ENCODE measurements at places on chromosomes 1 and 21. TPM values are rescaled to one million over a fixed set of nuclear protein-coding genes. Genes with fewer than 3 reads are reported as not detected.

- DNase-seq = no peak
Observed at GRCh38 chr1:227803933-227804332, 11.5 kb upstream of the PRSS38 start.

- no peak for DNase-seq
Observed at GRCh38 chr1:180083164-180083563, 71.5 kb upstream of the QSOX1 start.

DNA sequence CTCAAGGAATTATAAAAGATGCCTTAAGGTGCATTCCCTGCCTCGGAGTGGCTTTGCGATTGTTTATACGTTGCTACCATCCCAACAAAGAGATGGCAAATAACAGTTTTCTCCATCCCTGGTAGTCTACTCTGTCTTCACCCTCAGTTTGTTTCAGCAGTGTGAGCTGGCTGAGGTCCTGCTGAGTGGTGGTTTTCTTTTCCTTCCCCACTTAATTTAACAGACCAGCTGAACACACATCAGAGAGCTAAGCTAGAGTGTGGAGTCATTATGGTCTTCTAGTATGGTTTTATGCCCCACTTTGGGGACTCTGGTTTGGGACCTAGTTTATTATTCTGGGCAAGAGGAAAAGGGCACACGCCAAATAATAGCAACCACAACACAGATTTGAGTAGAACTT is 2.2 kb downstream of the PIGV start:
- no peak for DNase-seq

GRCh38 chr1:179550746-179551682 is 24.7 kb downstream of the NPHS2 start:
- no peak for DNase-seq

GRCh38 chr1:58786184-58786926 is 2.5 kb upstream of the JUN start:
- DNase-seq = no peak

DNA sequence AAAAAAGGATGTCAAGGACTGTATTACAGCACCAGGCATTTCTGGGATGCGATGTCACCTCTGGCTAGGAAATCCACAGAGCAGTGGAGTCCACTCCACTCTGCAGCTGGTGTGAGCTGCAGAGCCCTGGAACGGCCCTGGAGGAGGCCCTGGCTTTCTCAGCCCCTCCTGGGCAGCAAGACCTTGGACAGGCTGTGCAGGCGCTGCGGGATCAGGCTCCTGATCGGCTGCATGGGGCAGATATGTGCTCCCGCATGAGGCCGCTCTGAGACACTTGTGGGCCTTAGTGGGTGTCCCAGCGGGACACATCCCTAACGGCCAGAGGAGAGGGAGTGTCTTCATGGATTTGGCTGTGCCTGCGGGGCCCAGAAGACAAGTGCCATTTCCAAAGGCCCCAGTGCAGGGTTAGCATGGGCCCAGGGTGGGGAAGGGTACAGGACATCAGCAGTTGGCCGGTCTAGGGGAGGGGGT is 6.2 kb downstream of the DNMT3L start:
- DNase-seq = no peak

DNA sequence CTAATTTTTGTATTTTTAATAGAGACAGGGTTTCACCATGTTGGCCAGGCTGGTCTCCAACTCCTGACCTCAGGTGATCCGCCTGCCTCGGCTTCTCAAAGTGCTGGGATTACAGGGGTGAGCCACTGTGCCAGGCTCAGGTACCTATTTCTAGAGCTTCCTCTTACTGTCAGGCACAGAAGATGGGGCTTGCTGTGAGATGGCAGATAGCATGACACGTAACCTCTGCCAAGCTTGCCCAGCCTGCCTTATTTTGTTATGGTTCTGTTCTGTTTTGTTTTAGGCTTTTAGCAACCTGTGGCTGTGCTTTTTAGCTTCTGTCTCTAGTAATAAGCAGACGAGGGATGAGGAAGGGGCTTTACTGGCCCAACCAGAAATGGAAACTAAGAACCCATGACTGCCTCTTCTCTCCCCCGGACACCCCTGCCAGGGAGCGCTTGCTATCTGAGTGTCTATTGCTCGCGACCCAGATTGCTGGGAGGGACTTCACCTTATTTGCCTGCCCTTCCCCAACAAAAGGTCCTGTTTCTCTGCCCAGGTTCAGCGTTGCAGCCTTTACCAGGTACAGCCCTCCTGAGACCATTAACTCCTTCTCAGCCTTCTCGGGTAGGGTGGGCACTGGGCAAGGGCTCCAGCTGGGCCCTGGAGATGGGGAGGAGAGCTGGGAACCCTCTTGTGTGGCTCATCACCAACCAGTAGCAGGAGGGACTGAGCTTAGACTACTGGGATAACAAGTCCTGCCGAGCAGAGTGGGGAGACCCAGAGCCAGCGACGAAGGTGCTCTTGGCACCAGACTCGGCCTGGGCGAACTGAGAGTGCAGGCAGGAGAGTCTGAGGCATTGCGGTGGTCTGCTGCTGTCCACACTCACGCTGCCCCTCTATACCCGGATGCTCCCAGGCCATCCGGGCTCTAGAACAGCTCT is 13.5 kb upstream of the LGR6 start:
- no peak for DNase-seq

DNA sequence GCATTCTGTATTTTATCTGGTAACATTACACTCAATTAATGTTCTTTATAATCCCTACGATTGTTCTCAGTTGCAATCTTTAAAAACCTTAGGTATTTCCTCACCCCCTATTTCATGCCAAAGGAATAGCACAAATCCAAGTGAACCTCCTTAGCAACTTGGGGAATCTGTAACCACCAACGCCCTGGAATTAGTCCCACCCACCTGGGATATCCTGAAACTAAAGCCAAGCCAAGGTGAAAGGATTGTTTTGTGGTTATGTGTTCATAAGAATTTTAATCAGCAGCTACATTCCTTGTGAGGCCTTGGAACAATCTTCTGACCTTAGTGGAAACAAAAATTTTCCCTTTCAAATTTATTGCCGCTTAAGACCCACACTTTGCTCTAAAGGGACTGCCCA is 908.7 kb downstream of the TTLL7 start:
- no peak for DNase-seq

DNA sequence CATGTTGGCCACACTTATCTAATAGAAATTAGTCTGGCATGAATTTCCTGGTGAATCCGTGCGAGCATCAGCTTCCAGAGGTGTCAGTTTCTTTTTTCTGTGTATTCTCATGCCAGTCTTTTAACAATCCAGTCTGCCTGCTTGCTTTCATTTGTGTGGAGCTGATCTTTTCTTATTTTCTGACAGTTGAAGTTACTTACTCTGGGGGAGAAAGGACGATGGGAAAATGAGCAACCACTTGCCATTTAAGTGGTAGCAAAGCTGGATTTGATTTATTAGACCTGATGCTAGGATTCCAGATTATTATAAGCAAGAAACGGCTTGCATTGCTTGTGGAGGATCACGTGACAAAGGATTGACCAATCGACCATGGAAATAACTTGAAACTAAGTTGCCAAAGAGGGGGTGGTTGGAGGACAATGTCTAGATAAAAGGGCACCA is 24.3 kb upstream of the APP start:
- DNase-seq = no peak

GRCh38 chr1:36115200-36115669 is 9.8 kb downstream of the COL8A2 start:
- no peak for DNase-seq

- DNase-seq = peak; percentile 87
Observed at GRCh38 chr21:42187976-42188653, 30.8 kb upstream of the ABCG1 start.

DNA sequence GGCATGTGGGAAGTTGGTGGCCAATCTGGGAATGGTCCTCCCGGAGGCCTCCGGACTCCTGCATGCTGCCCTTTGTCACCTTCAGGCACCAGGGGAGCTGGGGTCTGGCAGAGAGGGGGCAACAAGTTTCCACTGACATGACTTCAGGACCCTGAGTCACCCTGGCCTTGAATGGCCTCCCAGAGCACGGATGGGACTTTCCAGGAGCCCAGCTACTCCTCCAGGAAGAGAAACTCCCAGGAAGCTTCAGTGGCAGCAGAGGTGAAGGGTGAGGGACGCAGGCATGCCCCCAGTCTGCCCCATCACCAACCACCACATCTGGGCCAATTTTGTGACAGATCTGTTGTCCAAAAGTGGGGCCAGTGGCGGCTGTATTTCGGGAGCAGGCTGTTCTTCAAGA is 55.9 kb upstream of the WASF2 start:
- no peak for DNase-seq

DNA sequence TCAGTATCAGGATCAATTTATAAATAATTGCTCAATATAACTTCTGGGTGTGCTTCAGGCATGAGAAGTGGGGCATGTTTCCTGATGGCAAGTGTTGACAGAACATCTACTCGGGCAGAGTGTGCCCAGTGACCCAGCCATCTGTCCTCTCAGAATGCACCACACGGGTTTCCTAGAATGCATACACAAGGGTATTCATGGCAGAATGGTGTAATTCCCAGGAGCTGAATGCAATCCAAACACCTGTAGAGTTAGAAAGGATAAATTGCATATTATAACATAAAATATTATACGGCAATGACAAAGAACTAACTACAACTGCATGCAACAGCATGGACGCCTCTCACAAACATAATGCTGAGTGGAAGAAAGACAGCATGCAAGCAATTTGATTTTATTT is 391.9 kb downstream of the SIPA1L2 start:
- DNase-seq = no peak

GRCh38 chr1:89309828-89310227 is 37.2 kb upstream of the GBP5 start:
- no peak for DNase-seq

DNA sequence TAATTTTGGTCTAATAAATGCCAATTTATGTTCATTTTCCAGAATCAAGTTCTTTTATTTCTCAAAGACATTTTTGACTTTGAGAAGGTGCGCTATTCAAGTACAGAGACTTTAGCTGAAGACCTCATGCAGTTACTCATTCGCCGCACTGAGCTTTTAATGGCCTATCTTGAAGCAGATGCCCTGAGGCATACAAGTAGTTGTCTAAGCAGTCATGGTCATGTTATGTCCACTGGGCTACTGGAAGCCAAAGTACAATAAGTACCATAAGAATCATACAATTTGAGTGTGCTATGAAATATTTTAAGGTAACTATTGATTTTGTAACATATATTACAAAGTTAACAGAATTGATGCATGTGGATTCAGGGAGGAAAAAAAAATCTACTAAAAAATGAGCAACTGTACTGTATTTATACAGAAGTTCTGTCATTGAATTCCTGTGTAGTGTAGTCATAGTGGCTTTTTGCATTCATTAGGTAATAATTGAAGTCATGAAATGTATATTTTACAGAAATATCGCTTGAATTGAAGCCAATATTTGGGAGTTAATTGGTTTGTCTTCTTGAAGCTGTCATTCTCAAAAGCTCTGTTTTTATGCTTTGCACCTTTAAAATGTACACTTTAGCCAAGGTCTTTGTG is 13.5 kb upstream of the NEXN start:
- no peak for DNase-seq

DNA sequence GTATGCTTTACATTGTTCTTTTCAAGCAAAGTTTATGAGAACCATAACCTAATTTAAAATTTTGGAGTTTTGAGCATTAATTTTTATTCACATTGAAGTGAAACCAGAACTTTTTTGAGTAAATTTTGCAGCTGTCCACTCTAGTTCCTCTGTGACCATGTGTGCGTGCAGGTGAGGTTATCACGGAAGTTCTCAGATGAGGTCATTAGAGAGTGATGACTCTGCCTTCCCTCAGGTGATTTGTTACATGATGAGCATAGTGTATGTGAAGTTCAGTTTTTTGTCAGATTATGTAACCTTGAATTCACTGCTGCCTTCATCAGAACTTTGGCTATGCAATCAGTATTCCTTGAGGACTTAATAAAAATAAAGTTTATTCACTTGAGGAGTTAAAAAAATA is 828.2 kb downstream of the ADGRL2 start:
- no peak for DNase-seq

DNA sequence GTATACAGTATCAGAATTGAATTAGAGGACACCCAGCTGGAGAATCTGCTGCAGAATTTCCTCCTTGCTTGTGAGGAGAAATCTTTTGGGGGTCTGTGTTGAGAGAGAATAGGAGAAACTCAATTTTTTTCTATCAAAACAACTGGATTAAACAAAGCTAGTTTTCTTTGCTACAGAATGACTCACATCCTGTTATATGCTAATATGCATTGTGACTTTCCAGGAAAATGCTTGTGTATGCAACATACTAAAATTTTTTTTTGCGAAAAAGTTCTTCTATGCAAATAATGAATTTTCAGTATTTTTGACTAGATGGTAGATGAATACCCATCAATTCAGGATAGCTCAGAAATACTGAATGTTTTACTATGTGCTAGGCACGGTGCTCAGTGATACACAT is 2.2 kb downstream of the VAMP4 start:
- no peak for DNase-seq

DNA sequence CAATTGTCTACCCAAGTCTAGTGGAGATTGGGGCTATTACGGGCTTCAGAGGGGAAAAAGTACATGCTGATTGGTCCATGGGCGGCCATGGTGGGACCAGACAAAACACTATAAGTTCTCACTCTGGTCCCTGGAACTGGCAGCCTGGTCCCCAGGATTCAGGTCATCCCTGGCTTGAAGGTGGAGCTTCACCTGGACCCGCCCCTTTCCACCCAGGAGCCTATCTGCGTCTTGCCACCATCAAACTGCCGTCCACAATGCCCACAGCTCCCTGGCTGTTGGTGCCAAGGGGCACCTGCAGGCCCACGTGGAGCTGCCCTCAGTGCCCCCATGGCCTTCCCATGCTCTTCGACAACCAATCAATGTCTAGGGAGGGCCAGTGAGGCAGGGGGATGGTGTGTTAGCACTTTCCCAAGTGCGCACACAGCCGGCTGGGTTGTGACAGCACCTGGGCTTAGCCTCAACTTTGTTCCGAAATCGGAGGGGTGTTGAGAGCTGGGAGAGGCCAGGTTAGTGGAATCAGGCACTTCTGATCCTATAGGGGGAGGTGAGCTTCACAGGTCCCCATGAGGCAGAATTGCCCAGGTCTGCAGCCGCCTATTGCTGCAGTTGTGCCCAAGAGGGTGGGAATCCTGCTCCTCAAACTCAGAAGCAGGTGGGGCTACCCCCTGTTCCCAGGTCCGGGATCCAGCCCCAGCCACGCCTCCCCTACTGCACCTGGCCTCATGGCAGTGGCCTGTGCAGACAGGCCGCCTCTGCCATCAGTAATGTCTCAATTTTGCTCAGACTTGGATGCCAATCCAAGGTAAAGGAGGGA is 1369.4 kb upstream of the PRMT6 start:
- no peak for DNase-seq

GRCh38 chr1:153642161-153642560 is 8.3 kb downstream of the CHTOP start:
- DNase-seq = no peak

GRCh38 chr1:97621955-97622354 is 298.9 kb downstream of the DPYD start:
- no peak for DNase-seq

The POU3F1 gene
- total RNA-seq = 0.09 TPM

The MAN1C1 gene
- 9.7 TPM for total RNA-seq

The RHEX gene
- total RNA-seq = 3.6 TPM

The REN gene
- 0.66 TPM for total RNA-seq

The C1orf210 gene
- total RNA-seq = 0.66 TPM

The KRTAP11-1 gene
- total RNA-seq = 0.09 TPM

The ARHGEF11 gene
- total RNA-seq = 4.5 TPM

The TTC34 gene
- total RNA-seq = 0.09 TPM

The INSRR gene
- 0.33 TPM for total RNA-seq

The PALMD gene
- total RNA-seq = 7.4 TPM

The WDR4 gene
- total RNA-seq = 5.3 TPM

The ASPM gene
- 39.7 TPM for total RNA-seq

The GBP4 gene
- 14.8 TPM for total RNA-seq

The CFAP141 gene
- not detected for total RNA-seq

The CD164L2 gene
- 0.05 TPM for total RNA-seq

The CYP4A11 gene
- not detected for total RNA-seq

The OR2L2 gene
- under 0.01 TPM for total RNA-seq

The CHIA gene
- 0.05 TPM for total RNA-seq

The OR2G6 gene
- not detected for total RNA-seq

The PGM1 gene
- 18.1 TPM for total RNA-seq
